Breast epithelium (tissue), 4 donors: ENCODE measurements at places on chromosomes 4 and X. TPM values are rescaled to one million over a fixed set of nuclear protein-coding genes. Genes with fewer than 3 reads are reported as not detected.

DNA sequence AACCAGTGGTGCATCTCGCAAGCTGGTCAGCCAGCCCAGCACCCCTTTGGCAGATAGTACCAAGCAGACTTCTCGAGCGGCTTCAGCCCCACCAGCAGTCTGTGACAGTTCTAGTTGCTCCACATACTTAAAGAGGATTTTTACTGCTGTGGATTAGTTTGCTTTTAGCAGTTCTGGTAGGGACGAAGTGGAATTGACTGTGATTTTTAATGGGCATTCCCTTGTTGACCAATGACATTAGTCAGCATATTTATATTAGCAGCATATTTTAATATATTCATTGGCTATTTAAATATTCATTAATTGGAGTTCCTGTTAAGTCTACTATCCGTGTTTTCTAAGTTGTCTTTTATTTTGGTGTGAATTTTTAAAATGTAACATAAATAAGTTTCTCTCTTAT, 500.9 kb upstream of the FAT1 start:
- no peak overlapping the region for H3K27ac ChIP-seq
- H3K36me3 ChIP-seq = no peaks in the 10 kb centered on the region
- no peaks in the 10 kb centered on the region for H3K4me1 ChIP-seq

GRCh38 chr4:166594326-166594946, 639.9 kb downstream of the SPOCK3 start:
- H3K36me3 ChIP-seq = no peaks in the 10 kb centered on the region
- H3K4me1 ChIP-seq = no peaks in the 10 kb centered on the region
- no peak overlapping the region for H3K27ac ChIP-seq
- H3K27me3 ChIP-seq = no peaks in the 10 kb centered on the region
- H3K4me3 ChIP-seq = no peak overlapping the region

GRCh38 chr4:26161030-26161824, 159.6 kb upstream of the RBPJ start:
- no peak overlapping the region for H3K4me3 ChIP-seq
- H3K4me1 ChIP-seq = no peaks in the 10 kb centered on the region
- H3K27me3 ChIP-seq = no peaks in the 10 kb centered on the region
- no peak overlapping the region for H3K27ac ChIP-seq
- H3K36me3 ChIP-seq = no peaks in the 10 kb centered on the region
- no peak for DNase-seq

DNA sequence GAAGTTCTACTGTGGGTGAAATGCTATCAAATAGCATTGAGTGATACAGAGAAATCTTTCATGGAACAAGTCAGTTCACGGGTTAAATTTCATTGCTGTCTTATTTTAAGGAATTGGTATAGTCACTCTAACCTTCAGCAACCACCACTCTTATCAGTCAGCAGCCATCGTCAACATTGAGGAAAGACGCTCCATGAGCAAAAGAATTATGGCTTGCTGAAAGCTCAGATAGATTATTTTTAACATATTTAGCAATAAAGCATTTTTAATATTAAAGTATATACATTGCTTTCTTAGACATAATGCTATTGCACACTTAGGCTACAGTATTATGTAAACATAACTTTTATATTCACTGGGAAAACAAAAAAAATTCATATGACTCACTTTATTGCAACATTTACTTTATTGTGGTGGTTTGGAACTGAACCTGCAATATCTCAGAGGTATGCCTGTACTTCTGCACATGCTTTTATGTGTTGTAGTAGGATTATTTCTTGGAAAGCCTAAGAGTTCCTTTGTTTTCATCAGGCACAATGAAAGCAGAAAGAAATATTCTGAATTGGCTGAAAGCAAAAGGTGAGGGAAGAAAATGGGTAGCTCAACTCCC, 586.7 kb downstream of the GBA3 start:
- no peak for DNase-seq
- H3K27me3 ChIP-seq = no peaks in the 10 kb centered on the region
- no peak overlapping the region for H3K27ac ChIP-seq
- H3K4me3 ChIP-seq = no peak overlapping the region
- no peaks in the 10 kb centered on the region for H3K36me3 ChIP-seq

DNA sequence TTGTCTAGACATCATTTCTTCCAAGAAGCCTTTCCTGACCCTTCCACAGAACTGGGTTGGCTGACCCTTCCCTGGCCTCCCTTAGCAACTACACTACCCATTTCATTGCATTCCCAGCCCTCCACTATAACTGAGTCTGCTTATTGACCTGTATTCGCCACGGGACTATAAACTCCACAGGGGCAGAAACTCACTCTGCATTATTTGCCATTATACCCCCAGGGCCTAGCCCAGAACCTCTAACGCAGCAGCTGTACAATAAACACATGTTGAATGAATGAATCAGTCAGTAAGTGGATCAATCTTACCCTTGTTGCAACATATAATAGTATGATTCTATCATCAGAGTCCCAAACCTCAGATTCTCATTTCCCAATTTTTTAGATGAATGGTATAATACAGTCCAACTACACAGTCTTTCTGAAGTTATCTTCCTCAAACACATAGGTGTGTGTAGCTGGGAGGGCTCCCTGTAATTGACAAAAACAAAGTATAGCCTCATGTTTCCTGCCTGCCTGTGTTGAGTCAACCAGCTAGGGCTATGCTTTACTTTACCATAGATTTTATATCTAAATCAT, 209.3 kb downstream of the CHIC2 start:
- H3K27ac ChIP-seq = no peak overlapping the region
- no peak for DNase-seq
- H3K36me3 ChIP-seq = no peaks in the 10 kb centered on the region
- H3K4me3 ChIP-seq = no peak overlapping the region
- no peaks in the 10 kb centered on the region for H3K4me1 ChIP-seq

DNA sequence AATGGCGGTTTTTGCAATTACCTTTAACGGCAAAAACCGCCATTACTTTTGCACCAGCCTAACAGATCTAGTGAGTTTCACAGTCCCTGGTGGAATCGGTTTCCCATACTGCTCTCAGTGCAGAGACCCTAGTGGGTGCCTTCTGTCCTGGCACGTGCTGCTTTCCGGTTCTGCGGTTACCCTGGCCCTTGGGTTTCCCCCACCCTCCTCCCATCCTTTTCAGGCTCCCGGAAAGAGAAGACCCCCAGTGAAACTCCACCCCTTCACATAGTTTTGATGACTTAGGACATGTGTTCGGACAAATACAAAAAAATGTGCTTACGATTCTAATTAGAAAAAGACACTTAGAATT, 36.9 kb downstream of the NLGN3 start:
- peaks cover 33% of the 10 kb centered on the region for H3K27me3 ChIP-seq
- no peaks in the 10 kb centered on the region for H3K36me3 ChIP-seq

DNA sequence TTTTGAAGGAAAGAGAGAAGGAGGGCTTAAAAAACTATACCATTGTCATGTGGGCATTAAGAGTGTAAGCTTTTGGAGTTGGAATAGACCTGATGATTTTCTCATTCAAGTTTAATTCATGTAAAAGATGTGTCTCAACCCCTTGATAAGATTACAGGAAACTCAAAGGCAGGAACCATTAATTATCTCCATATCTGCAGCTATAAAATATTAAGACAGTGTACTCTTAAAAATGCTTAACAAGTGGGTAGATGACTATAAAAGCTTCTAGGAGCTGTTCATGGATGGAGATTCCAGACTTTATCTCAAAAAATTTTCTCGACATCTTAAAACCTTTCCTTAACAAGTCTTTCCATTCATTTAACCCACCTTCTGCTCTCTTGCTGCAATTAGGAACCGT, 208.3 kb downstream of the PALLD start:
- H3K27me3 ChIP-seq = no peaks in the 10 kb centered on the region
- H3K4me1 ChIP-seq = no peaks in the 10 kb centered on the region
- no peaks in the 10 kb centered on the region for H3K36me3 ChIP-seq
- no peak for DNase-seq
- no peak overlapping the region for H3K27ac ChIP-seq
- H3K4me3 ChIP-seq = no peak overlapping the region

DNA sequence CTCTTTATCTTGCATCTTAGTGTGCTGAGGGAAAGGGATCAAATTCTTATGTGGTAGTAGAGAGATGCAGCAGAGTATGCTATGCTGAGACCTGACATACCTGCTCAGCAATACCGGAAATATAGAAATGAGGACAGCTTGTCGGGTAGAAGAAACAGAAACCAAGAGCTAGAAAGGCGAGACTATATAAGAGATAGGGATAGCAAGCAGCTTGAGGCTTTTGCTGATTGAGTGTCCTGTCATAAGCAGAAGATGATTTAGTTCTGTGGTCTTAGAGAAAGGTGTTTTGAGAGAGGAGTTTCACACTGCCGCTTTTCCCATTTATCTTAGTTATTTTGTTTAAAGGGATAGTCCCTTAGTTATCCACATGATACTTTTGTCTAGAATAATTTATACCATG, 31.7 kb downstream of the USP9X start:
- no peaks in the 10 kb centered on the region for H3K27me3 ChIP-seq
- no peak for DNase-seq
- no peak overlapping the region for H3K4me3 ChIP-seq
- H3K4me1 ChIP-seq = no peaks in the 10 kb centered on the region

DNA sequence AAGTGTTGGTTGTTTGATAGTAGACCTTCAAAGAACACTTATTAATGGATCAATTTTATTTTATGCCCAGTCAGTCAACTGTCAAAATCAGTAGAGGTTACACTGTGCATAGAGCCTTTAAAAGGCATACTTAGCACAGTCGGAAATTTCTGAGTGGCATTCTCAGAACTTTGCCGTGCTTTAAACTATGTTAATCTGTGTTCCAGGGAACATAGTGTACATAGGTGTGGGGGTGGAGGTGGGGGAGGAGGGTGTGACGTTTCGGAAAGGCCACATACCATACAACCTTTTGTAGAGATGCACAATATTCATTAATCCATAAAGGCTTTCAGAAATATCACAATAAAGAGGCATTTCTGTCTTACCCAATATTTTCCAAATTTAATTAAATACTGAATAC, 75.8 kb downstream of the RS1 start:
- H3K4me1 ChIP-seq = no peaks in the 10 kb centered on the region
- no peaks in the 10 kb centered on the region for H3K36me3 ChIP-seq
- DNase-seq = no peak

DNA sequence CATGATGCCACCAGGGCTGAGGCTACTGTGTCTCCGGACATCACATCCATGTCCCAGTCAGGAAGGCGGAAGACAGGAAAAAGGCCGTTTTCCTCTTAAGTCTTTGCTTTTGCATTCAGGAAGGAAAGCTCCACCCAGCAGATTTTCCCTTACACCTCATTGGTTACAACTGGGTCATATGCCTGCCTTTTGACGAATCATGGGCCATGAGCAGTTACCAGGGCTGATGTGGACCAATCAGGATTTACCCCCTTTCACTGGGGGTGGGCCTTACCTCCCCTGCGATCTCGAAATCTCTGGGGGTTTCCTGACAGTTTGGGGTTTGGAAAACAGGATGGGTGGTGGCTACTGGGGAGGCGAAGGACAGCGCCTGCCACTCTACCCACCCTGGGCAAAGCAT, 52.5 kb upstream of the GRPEL1 start:
- no peak overlapping the region for H3K4me3 ChIP-seq
- no peak overlapping the region for H3K27ac ChIP-seq
- no peaks in the 10 kb centered on the region for H3K36me3 ChIP-seq

GRCh38 chr4:2352729-2353221, 65.7 kb downstream of the ZFYVE28 start:
- no peaks in the 10 kb centered on the region for H3K27me3 ChIP-seq
- H3K27ac ChIP-seq = no peak overlapping the region
- no peak for DNase-seq
- no peak overlapping the region for H3K4me3 ChIP-seq

DNA sequence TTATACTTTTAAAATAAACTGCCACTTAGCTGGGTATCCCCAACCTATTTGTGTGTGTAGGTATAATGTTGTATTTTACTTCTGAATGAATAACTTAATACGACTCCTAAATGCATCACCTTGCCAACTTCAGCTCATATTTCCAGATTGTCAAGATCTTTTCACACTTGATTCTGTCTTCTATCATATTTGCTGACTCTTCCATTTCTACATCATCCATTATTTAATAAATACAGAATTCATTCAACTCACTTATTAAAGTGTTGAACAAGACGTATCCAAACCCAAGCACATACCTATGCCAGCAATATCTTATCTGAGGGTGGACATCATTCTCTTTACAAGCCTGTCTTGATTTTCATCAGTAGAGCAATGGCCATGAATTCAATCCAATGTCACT, 91.2 kb upstream of the FAM47C start:
- DNase-seq = no peak
- H3K4me1 ChIP-seq = no peaks in the 10 kb centered on the region

GRCh38 chr4:165813606-165814005, 59.4 kb upstream of the TLL1 start:
- no peaks in the 10 kb centered on the region for H3K4me1 ChIP-seq
- DNase-seq = no peak
- no peaks in the 10 kb centered on the region for H3K36me3 ChIP-seq

DNA sequence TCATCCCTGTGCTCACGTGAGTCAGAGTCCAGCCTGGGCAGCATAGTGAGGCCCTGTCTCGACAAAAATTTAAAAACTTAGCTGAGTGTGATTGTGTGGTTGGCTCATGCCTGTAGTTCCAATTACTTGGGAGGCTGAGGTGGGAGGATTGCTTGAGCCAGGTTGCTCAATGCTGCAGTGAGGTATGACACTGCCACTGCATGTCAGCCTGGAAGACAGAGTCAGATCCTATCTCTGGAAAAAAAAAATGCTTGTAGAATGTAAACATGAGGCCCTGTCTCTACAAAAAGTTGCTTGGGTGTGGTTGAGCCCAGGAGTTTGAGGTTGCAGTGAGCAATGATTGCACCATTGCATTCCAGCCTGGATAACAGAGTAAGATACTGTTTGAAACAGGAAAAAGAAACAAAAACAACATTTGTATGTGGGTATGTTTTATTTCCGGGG, 11.3 kb upstream of the YTHDC1 start:
- no peaks in the 10 kb centered on the region for H3K27me3 ChIP-seq
- H3K27ac ChIP-seq = no peak overlapping the region
- H3K4me3 ChIP-seq = no peak overlapping the region

The TRIML2 gene
- not detected for total RNA-seq

The OTC gene
- 0.33 TPM for total RNA-seq

The TMPRSS11D gene
- total RNA-seq = not detected

The PHOX2B gene
- total RNA-seq = not detected

The TMSB15A gene
- total RNA-seq = 1.3 TPM

The DTHD1 gene
- total RNA-seq = 0.29 TPM

The FOXR2 gene
- not detected for total RNA-seq

The PAK3 gene
- 7.5 TPM for total RNA-seq

The NFXL1 gene
- total RNA-seq = 12.5 TPM

The CXCL11 gene
- not detected for total RNA-seq
